Effector memory CD4-positive, alpha-beta T cell (primary cell): ENCODE measurements at places on chromosomes 2 and 18.

GRCh38 chr2:45929674-45930395, 278.4 kb downstream of the PRKCE start:
- DNase-seq, result no peak

DNA sequence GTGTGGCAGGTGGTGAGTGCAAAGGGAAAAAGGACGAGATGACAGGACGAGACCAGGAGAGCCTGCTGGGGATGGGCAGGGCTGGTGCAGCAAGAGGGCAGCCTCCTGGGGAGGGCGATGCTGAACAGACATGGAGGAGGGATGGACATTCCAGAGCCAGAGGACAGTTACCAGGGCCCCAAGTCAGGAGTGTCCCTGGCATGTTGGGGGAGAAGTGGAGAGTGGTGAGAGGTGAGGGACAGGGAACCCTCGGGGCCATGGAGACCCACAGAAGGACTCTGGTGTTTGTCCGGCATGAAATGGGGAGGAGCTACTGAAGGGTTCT, 19.0 kb downstream of the MTERF4 start:
- no peak for DNase-seq

DNA sequence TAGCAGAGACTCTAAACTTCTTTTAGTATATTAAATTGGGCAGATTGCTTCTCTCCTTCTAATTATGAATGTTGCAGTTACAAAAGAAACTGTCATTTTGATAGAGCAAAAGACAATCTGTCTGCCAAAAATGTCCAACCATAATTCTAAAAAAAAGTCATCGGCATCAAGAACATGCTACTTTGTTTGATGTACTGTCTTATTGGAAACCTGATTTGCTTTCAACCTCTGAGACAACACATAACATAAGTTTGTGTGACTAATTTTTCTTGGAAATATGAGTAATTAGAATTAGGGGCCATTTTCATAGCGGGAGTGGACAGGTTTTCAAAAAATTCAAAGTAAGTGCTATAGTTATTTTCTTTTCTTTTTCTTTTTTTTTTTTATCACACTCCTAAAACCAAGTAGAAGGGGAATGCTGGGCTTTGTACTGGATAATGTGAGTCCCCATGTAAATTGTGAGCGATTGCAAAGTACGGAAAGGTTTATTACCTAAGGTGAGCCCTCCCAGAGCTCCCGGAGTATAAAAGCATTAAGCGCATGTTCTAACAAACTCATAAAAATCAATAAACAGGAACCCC, 59.1 kb downstream of the ZEB2 start:
- DNase-seq, result no peak

- DNase-seq, result no peak
These were observed 13.7 kb upstream of the FAHD2A start for GRCh38 chr2:95388856-95389244.

DNA sequence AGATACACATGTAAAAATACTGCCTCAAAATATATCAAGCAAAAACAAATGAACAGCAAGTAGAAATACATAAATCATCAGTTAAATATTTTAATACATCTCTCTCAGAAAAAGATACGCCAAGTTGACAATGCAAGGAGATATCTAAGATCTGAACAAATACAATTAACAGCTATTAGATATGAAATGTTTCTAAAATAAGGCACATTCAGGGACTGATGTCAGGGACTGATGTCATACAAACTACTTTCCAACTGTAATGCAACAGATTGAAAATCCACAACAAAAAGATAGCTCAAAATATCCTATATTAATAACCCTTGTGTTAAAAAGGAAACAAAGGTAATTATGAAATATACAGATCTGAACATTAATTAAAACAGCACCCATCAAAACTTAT, 51.7 kb downstream of the TLK1 start:
- DNase-seq, result no peak

DNA sequence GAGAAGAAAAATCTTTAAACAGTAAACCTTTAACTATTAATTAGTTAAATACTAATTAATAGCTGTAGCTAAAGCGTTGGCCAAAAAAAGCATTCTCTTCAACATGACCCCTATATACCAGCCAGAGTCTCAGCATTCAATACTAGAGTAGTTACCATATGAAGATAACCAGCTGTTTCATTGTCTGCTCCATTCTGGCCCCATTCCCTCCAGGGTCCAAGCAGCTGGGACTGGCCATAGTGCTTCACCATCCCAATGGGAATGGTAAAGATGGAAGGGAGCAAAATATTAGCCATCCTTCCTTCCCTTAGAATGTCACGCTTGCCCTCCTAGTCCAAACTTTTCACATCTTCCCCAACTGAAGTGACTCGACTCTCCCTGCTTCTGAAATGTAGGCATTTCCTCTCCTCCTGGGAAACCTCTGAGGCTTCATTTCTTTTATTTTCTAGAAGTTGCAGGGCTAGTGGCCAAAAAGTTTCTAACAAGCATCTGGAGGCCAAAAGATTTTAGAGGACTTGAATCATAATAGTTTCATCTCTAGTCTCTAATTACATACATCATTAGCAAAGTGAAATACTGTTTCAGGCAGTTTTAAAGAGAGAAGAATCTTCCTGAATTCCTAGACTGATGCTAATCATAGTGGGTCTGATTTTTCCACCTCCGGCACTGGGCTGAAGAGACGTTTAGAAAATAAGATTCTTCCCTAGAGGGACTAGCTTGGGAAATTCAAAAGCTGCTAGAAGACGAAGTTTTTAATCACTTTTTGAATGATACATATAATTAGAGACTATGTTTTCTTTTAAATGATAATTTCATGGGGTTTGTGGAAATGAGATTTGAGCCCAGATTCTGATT, 52.7 kb downstream of the CCDC68 start:
- no peak for DNase-seq
